T-helper 22 cell (primary cell): ENCODE measurements at places on chromosomes 16 and 17.

- no peak for DNase-seq
These were observed 136.0 kb upstream of the TNRC6C start for GRCh38 chr17:77822302-77823030.

DNA sequence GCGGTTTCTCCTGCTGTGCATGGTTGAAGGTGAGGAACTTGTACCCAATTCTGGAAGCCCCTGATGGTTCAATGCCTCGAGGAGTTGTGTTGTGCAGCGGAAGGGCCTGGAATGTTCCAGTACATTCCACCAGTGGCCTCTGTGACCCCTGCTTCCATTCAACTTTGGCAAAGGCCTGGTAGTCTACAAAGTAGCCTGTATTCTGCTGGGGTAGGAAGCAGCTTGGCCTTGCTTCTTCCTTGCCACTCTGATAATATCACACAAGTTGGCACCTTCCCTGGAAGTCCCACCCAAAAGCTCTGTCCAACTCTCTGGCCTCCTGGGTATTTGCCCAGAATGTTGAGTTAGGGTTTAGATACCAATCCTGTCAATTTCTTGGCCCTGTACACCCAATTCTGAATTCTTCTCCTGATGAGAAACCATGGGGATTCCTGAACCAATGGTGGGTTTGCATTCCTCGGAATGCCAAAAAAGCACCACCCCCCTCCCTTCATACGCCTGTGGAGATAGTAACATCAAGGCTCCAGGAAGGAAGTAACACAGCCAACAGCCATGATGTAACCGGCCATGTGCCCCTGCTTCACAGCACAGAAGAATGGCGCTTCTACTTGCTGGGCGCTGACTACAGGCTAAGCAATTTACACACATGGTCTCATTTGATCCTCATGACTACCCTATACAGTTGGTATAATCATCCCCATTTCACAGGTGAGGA, 11.8 kb upstream of the FAM117A start:
- DNase-seq, result no peak

DNA sequence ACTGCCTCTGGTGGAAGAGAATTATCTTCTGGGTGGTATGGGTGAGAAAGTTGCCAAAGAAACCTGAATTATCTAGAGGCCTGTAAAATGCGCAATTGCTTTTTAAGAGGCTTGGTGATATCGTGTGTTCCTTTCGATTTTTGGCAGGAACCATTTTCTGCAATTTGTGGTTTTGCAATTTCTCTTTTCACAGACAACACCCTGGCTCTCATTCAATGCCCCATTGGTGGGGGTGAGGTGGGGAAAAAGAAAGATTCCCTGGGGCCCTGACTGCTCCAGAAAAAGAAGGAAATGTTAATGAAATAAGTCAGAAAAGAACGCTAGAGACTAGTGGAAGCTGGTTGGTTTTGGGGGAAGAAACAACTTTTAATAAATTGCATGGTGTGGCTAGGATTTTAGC, 77.4 kb downstream of the ANKFN1 start:
- DNase-seq, result no peak

DNA sequence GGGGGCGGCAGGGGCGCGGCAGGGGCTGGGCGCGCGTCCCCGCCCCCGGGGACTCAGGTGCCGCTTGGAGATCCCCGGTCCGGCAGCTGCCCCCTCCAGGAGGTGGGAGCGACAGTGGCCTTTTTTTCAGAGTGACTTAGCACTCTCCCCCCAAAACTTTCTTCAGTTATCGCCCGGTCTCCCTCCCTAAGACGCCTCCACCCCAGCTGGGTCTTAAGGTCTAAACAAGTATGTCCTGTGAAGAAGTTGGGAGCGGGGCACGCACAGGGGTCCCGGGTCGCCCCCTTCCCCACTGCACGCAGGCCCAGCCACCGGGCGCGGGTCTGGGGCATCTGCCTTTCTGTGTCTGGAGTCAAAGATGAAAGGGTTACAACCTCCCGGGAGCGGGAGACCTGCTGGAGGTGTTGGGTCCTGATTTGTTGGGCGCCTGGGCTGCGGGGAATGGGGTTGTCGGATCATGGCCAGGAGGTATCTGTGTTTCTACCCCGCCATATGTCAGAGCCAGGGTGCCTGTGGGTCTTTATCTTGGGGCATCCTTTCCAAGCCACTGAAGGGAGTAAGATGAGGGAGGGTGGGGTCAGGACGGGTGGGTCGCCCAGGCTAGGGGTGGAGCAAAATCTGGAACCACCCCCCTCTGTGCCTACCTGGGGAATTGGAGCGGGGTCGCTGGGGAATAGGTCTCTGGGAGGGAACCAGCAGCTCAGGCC, 757 bp downstream of the FMNL1 start:
- no peak for DNase-seq

DNA sequence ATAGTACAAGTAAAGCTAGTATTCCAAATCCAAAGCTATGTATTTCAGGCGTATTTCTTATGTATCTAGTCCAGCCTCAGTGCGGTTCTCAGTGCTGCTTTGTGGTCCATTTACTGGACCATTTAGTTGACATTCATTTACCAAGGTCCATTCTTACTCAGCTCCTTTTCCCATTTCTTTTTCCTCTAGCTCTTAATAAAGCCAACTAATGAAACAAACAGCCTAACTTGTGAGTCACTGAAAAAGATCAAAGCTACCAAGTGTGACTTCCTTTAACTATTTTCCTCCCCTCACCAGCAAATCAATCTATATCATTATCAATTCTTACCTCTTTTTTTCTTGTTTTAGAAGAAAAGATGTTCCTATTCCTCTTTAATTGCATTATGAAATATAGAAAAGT, 64.0 kb downstream of the CYB561 start:
- no peak for DNase-seq

DNA sequence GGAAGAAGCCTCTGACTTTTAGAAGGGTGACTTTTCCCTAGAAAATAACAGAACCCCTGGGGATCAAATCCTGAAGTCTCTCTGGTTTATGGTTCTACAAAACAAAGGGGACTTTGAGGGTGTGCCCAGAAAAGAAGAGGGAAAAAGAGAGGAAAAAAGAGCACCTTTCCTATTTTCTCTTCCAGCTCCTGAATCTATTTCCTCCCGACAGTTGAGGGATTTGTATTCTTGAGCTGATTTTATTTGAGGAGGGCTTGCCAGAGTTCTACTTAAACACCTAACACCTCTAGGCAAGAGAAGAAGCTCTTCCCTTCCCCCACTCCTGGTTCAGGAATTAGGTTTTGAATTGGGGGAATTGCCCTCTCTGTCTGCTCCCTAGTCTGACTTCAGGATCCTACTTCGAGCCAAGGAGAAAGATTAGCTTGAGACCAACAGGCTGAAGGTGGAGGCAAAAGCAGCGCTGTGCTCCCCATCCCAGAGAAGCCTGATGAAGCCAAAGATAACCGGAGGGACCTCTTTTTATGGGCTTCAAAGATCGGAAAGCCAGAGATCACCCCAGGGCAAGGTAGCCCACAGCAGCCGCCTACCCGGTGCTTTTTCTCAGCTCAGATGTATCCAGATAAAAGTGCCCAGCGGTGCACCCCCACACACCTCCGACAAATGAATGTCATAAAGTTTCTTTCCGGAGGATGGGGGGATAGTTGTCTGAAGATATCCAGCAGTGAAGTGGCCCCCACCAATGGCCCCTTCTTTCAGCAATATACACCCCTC, 796 bp downstream of the HOXB3 start:
- DNase-seq, result no peak
